ENCODE measurements at places on chromosomes 2 and 18. TPM values are rescaled to one million over a fixed set of nuclear protein-coding genes. Genes with fewer than 3 reads are reported as not detected.

Gene STK25
- 296 TPM for total RNA-seq

Gene COLEC12
- 33.4 TPM for total RNA-seq

Gene TTL
- 10.1 TPM for total RNA-seq

Gene MAP3K19
- not detected for total RNA-seq

Gene TMEM17
- 1.3 TPM for total RNA-seq

Gene RAB6C
- not detected for total RNA-seq

Gene ACTG2
- total RNA-seq, result not detected

Gene UGT1A4
- not detected for total RNA-seq

Gene NCKAP5
- total RNA-seq, result under 0.01 TPM

Gene HMSD
- total RNA-seq, result not detected

Gene STEAP3
- 7.7 TPM for total RNA-seq

Gene CPO
- not detected for total RNA-seq

Gene SPR
- total RNA-seq, result 45.8 TPM

Gene ALK
- not detected for total RNA-seq

Gene SERPINB2
- total RNA-seq, result not detected
